ENCODE measurements at places on chromosomes 7 and 10. TPM values are rescaled to one million over a fixed set of nuclear protein-coding genes. Genes with fewer than 3 reads are reported as not detected.
A peak's percentile ranks its signal among the peaks of the same experiment; 100 is the strongest.

DNA sequence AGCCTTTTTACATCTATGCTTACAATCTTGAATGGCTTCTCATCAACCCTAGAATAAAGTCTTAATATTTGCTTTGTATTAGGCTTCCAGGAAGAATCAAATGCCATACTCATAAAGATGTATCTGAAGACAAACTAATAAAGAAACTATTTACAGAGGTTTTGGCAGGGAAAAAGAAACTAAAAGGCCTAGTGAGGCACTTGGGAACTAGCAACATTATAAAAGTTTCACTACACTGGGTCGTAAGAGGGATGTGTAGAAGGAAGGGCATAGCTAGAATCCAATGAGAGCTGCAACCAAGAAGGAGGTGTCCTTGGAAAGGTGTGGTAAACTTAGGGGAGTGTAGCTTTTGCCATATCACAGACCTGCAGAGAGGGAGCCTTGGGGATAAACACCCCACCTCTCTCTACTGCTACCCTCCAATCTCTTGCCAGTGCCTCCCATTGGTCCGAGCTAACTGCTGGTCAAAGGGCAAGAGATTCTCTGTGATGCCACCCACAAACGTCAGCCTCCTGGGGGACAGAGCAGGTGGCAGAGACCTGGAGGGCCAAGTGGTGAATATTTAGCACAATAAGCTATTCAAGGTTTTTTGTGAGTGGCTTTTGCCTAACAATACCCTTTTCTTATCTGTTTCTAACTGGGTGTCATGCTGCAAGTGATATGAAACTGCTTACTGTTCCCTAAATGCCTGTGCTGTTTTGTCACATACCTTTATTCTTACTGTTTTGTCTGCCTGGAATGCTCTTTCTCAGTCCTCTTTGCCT, 60.7 kb downstream of the CPED1 start:
- no peak for DNase-seq

Gene GPR158
- 0.42 TPM for total RNA-seq

Gene GHRHR
- total RNA-seq: 1.4 TPM

DNA sequence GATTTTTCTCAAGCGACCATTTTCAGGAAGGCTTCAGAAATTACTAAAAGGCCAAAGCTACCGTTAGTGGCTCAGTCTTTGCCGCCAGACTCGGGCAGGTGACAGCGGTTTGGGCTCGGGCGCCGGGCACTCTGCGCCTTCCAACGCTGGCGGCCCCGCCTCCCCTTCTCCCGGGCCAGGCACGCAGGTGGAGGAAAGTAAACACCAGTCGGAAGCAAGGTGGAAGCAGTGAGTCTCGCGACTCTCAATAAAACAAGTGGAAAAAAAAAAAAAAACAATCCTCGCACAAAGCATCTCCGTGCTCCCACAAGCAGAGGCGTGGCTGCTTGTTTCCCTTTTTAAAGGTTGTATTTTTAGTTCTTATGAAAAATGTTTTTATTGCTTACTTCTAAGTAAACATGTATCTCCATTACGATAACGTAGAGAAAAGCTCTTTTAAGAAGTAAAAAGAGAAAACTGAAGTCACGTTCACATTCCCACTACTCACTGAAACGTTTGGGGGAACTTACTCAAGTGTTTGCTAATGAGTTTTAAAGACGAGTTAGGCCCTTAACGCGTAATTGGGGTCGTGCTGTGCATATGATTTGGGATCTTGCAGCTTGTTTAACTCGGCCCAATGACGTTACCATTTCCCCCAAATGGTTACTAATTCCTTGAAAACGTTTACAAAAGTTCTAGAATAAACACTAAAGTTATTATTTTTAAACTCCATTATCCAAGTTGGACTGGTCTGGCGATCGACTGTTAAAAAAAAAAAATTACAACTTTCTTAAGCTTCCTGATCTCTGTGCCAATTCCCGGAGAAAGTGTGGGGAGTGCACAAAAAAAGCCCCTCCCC, 864 bp downstream of the CDCA7L start:
- no peak for DNase-seq

- no peak for DNase-seq
Measured at GRCh38 chr10:74587109-74587854, 239.1 kb upstream of the KAT6B start.

GRCh38 chr7:36644625-36645422, 79.5 kb downstream of the AOAH start:
- no peak for DNase-seq

DNA sequence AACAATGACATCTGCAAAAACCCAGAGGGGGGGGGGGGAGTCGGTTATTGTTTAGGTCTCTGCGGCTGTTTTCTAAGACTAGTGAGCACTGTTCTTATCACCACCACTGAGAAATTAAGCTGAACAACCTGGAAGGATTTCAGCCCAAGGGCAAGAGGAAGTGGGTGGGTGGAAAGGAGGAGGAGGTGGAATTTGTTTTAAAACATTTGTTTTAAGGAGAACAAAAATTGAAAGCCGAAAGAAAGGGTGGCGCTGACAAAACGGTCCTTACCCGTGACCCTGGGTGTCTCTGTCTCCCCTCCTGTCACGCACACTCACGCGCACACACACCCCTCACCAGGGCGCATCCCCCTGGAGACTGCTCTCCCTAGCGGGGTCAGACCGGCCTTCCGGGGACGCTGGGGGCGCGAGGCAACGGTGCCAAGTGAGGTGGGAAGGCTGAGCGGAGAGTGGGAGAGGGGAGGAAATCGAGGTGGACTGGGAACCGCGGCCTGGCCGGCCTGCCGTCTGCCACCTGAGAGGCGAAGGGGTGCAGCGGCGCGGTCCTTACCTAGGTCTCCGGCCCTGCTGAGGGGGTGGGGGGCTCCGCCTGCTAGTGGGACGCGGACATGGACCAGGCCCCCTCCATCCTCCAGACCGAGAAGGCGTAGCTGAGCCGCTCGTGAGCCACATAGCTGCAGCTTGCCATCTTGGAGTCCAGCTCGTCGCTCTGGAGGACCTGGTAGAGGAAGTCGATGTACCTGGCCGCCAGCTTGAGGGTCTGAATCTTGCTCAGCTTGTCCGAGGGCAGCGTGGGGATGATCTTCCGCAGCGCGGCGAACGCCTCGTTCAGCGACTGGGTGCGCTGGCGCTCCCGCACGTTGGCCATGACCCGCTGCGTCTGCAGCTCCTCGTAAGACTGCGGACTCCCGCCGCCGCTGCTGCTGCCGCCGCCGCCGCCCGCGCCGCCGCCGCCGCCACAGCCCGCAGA, 1.0 kb downstream of the TWIST1 start:
- peak; percentile 49 for DNase-seq

Gene ANKRD22
- 0.26 TPM for total RNA-seq

Gene FAM171A1
- 11.2 TPM for total RNA-seq

DNA sequence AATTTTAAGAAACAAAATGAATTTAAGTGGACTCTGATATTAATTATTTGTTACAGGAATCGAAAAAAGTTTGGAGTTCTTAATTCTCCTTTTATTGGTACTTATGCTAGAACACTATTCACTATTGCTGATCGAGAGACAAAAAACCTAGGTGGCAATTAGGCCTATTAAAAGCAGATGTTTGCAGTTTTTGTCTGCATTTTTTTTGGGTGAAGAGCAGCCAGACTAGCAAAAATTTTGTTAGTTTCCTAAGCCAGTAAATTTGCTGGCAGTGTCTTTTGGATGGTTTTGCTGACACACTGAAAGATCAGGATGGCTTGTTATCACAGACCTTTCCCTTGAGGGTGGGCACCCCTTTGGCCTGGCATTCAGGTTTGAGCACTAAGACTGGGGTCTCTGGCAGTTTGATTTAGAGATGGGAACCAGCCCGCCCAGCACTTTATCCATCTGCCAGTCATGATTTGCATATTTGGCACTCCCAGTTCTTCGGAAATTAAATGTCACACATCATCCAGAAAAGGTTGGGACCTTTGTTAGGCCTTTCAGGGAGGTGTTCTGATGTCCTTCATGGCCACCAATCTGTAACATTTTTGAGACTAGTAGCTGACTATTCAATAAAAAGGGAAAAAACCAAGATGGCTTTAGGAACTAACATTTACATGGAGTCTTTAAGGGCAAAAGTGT, 57.3 kb downstream of the INPP5F start:
- no peak for DNase-seq

DNA sequence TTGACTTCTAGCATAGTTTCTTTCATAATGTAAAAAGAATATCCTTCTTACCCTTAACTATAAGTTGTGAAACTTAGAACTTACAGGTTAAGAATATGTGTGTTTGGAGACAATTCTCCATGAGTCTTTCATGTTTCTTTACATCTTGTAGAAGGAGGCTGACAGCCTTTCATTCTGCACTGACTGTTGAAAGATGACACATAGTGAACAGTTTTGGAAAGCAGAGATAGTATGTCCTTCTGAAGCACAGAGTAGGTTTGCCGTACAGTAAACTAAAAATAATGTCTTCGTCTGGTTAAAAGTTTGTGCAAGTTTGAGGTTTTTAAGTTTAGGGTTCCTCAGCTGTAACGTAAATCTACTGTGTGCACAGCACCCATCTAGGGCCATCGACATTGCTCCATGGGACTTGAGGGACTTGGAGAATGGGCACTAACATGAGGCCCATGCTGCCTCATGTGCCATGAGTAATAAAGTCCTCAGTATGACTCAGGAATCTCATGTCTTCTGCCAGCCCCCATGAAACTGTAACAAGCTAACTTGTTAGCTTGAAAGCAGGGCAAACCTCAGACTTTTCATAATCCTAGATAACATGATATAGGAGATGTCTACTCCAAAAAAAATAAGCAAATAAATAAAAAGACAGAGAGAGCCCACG, 24.5 kb upstream of the ELAPOR2 start:
- DNase-seq: no peak

DNA sequence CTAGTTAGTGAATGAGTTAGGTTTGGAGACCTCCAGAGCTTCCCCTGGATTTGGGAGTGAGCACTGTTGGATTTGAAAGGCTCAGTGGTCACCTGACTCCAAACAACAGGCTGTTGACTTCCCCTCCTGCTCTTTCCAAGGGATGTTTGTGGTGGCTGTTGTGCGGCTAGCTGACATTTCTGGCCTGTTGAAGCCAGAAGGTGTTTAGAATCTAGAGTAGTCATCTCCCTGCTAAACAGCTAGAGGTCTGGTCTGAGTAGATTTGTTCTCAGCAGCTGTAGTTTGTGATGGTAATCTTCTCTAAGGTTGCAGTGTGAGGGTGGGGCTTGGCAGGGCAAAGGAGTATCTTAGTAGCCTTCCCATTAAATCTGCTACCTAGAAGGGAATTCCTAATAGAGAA, 30.1 kb downstream of the BPGM start:
- DNase-seq: no peak

- no peak for DNase-seq
Measured at GRCh38 chr10:112961609-112962008, 11.6 kb downstream of the TCF7L2 start.
